ENCODE measurements at places on chromosomes 4 and X. TPM values are rescaled to one million over a fixed set of nuclear protein-coding genes. Genes with fewer than 3 reads are reported as not detected.

The STOX2 gene
- 1.3 TPM for total RNA-seq

The NAA15 gene
- total RNA-seq = 44.4 TPM

The ENAM gene
- total RNA-seq = not detected

The RNF175 gene
- not detected for total RNA-seq
